ENCODE measurements at places on chromosomes 4 and X.

DNA sequence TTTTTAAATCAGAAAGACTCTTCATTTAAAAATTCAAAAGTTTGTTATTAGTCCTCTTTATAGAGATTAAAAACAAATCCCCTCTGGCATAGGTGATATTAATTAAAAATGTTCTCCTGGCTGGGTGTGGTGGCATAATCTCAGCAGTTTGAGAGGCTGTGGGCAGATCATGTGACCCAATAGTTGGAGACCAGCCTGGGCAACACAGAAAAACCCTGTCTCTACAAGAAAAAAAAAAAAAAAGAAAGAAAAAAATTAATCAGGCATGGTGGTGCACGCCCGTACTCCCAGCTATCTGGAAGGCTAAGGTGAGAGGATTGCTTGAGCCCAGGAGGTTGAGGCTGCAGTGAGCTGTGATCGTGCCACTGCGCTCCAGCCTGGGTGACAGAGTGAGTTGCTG is 38.9 kb downstream of the RASGEF1B start:
- no peak for DNase-seq

GRCh38 chr4:38856524-38857337 is at the start of gene TLR6:
TSS of gene TLR6 (minus strand) at chr4:38856817. CDS start at chr4:38829473, 27,344 bp downstream.
- no peak for DNase-seq

DNA sequence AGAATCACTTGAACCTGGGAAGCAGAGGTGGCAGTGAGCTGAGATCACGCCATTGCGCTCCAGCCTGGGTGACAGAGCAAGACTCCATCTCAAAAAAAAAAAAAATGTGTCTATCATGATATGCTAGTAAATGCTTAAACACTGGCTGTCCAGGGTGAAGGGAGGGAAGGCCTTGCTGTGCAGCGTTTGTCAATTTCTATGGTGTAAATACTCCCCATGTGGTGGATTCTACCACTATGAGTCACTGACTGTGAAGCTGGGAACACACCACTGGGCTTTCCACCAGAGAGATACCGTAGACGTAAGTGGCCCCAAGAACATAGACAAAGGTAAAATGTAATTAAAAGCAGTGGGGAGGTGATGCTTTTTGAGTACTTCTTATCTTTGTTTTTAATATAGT is 51.3 kb upstream of the LEF1 start:
- DNase-seq = no peak

DNA sequence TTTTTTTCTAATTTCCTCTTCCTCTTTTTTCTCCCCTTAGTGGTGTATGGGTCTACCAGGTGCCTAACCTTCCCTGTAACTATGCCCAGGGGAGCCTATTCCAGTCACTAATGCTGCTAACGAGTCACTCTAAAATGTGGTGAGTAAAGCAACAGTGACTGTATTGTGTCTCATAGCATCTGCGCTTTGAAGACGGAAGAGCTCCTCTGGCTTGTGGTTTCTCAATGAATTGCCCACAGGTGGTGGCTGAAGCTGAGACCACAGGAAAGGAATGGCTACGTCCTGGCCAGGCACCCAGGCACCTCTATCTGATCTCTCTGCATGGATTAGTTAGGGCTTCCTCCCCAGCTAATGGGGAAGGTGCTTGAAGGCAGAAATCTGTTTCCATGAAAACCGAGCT is 763.5 kb upstream of the FRG1 start:
- no peak for DNase-seq

DNA sequence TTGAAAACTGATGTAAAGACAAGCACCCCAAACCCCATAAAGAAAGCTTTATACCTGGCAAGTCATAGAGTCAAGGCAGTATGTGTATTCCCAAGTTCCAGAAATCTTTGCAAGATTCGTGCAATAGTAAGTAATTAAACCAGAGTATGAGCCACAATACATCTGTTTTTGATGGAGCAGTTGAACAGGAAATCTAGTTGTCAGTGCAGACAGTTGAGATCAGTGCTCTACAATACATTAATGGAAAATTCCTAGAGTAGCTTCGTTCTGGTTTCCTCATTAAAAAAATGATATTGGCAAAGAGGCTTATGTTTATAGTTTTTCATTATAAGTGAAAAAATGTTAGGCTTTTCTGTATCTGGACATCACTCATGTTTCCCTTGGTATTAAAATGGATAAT is 575.3 kb downstream of the TRIML1 start:
- DNase-seq = no peak

DNA sequence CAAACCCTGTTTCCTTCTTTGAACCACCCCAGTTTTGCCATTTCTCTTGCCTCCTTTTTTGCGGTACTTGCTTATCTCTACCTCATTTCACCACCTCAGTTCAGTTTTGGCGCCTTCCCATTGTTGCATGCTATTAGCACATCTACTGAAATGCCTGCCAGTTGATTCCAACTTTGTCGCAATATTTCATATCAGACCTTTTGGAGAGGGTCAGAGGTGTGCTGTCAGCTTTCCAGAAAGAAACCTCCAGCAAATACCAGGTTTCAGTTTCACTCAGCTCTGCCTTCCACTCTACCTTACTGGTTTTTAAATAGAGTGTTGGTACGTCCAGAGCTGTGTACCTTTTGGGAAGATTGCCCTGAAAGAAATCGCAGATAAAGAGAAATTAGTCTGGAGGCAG is 91.9 kb upstream of the CPEB2 start:
- DNase-seq = no peak

DNA sequence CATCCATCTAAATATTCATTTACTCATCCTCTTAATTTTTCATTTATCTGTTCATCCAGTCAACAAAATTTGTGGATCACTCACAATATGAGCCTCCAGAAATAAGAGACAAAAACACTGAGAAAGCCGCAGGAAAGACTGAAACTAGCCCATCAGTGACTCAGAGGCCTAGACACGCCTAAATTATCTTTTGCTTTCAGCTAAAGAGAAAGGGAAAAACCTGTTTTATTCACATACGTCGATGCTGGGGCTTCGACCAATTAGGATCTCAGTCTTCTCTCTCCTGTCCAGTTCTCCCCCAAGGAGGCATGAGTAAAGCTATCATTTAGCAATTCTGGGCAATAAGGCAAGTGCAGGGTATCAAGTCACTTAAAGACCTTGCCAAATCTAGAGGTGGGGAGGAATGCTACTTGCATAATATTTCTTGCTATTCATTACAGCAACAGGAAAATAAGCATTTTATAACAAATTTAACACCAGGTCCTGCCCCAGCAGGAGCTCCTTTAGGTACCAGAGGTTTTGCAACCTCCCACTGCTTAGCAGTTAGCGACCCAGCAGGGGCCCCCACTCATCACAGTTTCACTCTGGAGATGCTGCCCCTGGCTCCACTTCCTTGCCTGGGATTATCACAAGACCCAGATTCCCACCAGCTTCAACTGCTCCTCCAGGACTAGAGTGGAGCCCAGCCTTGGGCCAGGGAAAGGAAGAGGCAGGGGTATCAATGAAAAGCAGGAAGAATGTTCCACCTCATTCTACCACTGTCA is 30.1 kb upstream of the TMEM154 start:
- no peak for DNase-seq

- DNase-seq = no peak
Observed at GRCh38 chr4:70508801-70509200, 9.6 kb upstream of the AMTN start.

DNA sequence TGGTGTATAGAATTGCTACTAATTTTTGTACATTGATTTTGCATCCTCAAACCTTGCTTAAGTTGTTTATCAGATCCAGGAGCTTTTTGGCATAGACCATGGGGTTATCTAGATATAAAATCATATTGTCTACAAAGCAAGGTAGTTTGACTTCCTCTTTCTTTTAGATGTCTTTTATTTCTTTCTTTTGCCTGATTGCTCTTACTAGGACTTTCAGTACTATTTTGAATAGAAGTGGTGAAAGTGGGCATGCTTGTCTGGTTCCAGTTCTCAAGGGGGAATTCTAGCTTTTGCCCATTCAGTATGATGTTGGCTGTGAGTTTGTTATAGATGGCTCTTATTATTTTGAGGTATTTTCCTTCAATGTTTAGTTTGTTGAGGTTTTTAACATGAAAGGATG is 187.9 kb upstream of the LCORL start:
- no peak for DNase-seq

- no peak for DNase-seq
Observed at GRCh38 chrX:23952984-23953907, 45.4 kb downstream of the CXorf58 start.

DNA sequence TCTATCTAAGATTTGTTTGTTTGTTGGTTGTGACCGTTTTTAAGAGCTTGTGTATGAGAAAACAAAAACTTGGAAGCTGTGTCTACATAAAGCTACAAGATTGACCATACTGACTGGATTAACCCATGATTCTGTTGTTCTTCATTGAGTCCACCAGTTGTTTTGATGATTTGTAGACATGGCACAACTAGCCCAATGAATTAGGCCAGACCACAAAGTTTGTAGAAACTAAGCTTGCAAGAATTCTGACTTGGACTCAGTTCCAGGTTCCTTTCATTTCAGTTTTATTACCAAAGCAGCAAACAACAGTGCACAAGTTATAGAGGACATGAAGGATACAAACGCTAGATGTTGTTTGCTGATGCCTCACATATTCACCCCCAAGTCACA is 119.3 kb downstream of the RASGEF1B start:
- DNase-seq = no peak

- no peak for DNase-seq
Observed at GRCh38 chr4:168720396-168720900, 223.6 kb downstream of the PALLD start.

DNA sequence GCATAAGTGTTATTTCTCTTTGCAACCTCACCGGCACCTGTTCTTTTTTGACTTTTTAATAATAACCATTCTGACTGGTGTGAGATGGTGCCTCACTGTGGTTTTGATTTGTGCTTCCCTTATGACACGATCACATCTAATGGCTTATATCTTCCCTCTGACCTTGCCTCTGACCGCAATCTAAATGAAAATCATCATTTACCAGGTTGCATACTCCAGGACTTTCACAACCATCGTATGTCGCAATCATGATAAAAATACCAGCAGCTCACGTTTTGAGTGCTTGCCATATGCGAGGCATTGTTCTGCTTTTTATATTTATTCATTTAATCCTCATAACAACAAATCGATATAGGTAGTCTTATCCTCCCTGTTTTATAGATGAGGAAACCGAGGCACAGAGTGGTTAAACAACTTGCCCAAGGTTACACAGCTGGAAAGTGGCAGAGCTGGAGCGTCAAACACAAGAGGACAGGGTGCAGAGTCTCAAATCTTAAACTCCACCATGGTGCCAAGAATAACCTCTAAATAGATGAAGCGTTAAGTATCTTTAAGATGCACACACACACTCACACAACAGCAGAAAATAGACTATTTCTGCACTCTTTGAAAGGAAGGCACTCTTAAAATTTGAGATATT is 102.2 kb downstream of the SEL1L3 start:
- DNase-seq = no peak

DNA sequence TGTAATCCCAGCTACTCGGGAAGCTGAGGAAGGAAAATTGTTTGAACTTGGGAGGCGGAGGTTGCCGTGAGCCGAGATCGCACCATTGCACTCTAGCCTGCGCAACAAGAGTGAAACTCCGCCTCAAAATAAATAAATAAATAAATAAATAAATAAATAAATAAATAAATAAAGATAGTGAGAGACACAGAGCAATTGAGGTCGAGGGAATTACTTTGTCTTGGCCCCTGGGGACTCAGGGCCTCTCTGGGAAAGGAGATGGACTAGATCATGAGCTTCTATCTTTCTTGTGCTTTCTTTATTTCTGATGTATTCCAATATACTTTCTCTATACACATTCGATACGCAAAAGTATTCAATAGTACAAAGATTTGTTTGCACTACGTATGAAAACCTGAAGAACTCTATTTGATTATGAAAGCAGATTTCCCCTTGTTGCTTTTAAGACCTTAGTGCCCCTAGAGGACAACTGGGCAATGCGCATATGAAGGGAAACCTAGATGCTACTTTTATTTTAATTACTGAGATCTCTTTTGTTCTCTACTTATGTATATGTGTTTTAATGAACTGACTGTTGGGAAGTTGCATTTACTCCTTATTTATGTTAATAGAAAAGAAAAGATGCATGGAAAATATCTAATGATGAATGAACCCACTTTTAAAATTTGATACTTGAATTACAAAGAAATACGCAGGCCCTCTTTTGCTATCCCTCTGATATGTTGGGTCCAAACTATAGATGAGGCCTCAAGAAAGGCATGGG is 12.8 kb upstream of the ELOVL6 start:
- no peak for DNase-seq

DNA sequence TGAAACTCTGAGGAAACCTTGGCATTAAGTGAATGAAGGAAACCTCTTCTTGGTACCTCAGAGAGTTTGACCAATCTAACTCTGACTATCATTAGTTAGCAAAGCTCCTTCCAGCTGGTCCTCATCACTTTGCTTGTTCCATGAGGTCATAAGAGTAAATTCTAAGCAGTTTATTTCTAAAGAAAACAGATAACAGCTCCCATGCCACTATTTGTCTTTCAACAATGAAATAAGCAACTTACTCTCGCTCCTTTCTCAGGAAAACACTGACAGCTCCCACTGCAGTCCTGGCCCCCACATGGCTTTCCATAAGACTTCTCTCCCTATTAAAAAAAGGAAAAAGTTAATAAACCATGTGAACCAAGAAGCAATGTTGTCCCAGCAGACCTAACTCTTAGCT is 127.7 kb downstream of the COL4A6 start:
- no peak for DNase-seq

GRCh38 chr4:15652841-15653240 is 2.3 kb downstream of the FBXL5 start:
- DNase-seq = no peak

DNA sequence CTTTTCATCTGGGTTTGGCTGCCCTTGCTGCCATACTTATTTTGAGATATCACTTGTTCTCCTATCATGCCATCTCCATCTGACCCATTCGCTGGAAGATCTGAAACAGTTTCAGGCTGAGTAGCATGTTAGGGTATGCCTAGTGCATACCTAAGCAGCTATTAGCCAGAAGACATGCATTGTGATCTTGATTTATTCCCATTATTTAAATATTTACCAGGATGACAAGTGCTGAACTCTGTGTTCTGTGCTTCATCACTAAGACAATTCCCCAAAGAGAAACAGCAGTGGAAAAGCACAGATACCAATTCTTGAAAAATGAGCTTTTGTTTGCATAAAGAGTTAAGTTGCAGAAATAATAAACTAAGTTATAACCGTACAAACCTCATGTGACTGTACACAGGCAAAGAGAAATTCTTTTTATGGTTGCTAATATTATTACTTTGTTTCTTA is 271.0 kb upstream of the ARSJ start:
- no peak for DNase-seq

DNA sequence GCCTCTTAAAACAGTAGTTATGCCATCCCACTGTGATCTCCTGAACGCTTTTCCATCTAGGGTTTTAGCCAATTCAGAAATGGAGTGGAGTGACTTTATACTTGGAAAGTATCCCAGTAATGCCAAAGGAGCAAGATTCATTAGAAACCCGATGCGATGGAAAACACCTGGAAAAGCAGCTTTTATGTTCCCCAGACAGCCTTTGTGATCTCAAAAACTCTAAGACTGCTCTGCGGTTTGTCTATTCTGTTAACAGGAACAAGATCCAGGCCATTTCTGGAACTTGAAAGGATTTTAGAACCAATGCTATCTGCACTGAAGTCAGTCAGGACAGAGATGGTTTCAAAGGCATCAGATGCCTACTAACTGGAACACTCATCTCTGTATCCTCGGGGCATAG is 145.1 kb downstream of the APBB2 start:
- DNase-seq = no peak

DNA sequence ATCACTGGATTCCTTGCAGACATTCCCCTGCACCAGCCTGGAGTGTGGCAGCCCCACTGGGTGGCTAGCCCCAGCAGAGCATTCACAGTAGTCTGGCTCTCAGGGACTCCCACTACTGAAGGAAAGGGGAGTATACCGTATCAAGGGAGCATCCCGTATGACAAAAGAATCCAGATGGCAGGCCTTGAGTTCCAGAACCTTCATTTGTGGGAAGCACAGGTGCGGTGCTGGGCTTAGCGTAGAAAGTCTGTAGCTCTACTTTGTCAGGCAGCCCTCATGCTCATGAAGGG is 79.6 kb downstream of the CENPC start:
- DNase-seq = no peak
